ENCODE measurements at places on chromosomes 11 and 22. TPM values are rescaled to one million over a fixed set of nuclear protein-coding genes. Genes with fewer than 3 reads are reported as not detected.

The TMEM134 gene
- 85.5 TPM for total RNA-seq

The OR51A7 gene
- total RNA-seq, result not detected

The FGF4 gene
- total RNA-seq, result not detected

The ASCL2 gene
- total RNA-seq, result 0.51 TPM

The MUC5AC gene
- total RNA-seq, result not detected

The GPR83 gene
- total RNA-seq, result not detected

The SLC17A6 gene
- total RNA-seq, result not detected

The OR51Q1 gene
- total RNA-seq, result not detected

The C11orf86 gene
- total RNA-seq, result not detected

The ISX gene
- not detected for total RNA-seq
